ENCODE measurements at places on chromosomes 11 and 22. TPM values are rescaled to one million over a fixed set of nuclear protein-coding genes. Genes with fewer than 3 reads are reported as not detected.

The SOX6 gene
- total RNA-seq: 2.0 TPM

The ATXN10 gene
- 102 TPM for total RNA-seq

The ASCC2 gene
- 38.2 TPM for total RNA-seq

The MS4A12 gene
- not detected for total RNA-seq

The ACTN3 gene
- 0.14 TPM for total RNA-seq

The TRIM51 gene
- not detected for total RNA-seq

The MMP10 gene
- 2.8 TPM for total RNA-seq

The ATG2A gene
- total RNA-seq: 18.2 TPM

The MYBPC3 gene
- not detected for total RNA-seq

The MAJIN gene
- not detected for total RNA-seq

The CHADL gene
- 3.9 TPM for total RNA-seq

The THRSP gene
- total RNA-seq: not detected

The TRIM29 gene
- total RNA-seq: 489 TPM

All from airway epithelial cell (primary cell).